Left ventricle myocardium inferior (tissue), 1 donor: ENCODE measurements at places on chromosomes 13 and 19.

GRCh38 chr19:1560286-1560882 lies 7.7 kb downstream of the MEX3D start:
- H3K4me1 ChIP-seq: peaks cover 11% of the 10 kb centered on the region
- no peak for DNase-seq
- no peak overlapping the region for H3K4me3 ChIP-seq
- no peaks in the 10 kb centered on the region for H3K27me3 ChIP-seq
- H3K36me3 ChIP-seq: peaks cover 12% of the 10 kb centered on the region
- H3K27ac ChIP-seq: no peak overlapping the region

GRCh38 chr13:21556051-21556450 lies 47.9 kb downstream of the MICU2 start:
- no peak for DNase-seq
- H3K27me3 ChIP-seq: no peaks in the 10 kb centered on the region
- H3K36me3 ChIP-seq: peaks cover 4% of the 10 kb centered on the region
- no peak overlapping the region for H3K4me3 ChIP-seq

- H3K27me3 ChIP-seq: no peaks in the 10 kb centered on the region
- H3K4me3 ChIP-seq: no peak overlapping the region
- no peak for DNase-seq
- H3K27ac ChIP-seq: no peak overlapping the region
- no peaks in the 10 kb centered on the region for H3K4me1 ChIP-seq
- H3K36me3 ChIP-seq: peaks cover 42% of the 10 kb centered on the region
Measured at GRCh38 chr19:21117041-21117907, 24.6 kb upstream of the ZNF431 start.

GRCh38 chr13:45393941-45394570 lies 24.1 kb downstream of the SLC25A30 start:
- peak overlapping the region; percentile 45 for H3K27ac ChIP-seq
- H3K4me1 ChIP-seq: peaks cover 60% of the 10 kb centered on the region
- no peaks in the 10 kb centered on the region for H3K27me3 ChIP-seq

- H3K4me1 ChIP-seq: no peaks in the 10 kb centered on the region
- H3K36me3 ChIP-seq: no peaks in the 10 kb centered on the region
- no peaks in the 10 kb centered on the region for H3K27me3 ChIP-seq
- H3K27ac ChIP-seq: no peak overlapping the region
Measured at GRCh38 chr19:57227502-57227901, 3.3 kb upstream of the AURKC start.

GRCh38 chr19:4557971-4558941 lies 1.2 kb downstream of the SEMA6B start:
- H3K4me3 ChIP-seq: peak overlapping the region; percentile 66
- peak overlapping the region; percentile 84 for H3K27ac ChIP-seq
- H3K27me3 ChIP-seq: peaks cover 4% of the 10 kb centered on the region
- H3K4me1 ChIP-seq: peaks cover 28% of the 10 kb centered on the region

DNA sequence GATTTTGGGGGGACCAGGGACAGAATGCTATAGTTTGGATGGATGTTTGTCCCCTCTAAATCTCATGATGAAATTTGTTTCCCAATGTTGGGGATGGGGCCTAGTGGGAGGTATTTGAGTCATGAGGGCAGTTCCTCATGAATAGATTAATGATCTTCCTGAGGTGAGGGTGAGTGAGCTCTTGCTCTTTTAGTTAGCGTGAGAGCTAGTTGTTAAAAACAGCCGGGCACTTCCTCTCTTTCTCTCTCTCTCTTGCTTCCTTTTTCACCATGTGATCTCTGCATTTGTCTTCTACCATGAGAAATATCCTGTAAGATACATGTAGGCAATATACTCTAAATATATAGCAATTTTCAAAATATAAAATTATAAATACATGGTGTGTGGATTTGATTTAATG lies 290.8 kb upstream of the PCDH9 start:
- no peaks in the 10 kb centered on the region for H3K4me1 ChIP-seq
- H3K36me3 ChIP-seq: no peaks in the 10 kb centered on the region
- H3K27me3 ChIP-seq: no peaks in the 10 kb centered on the region

GRCh38 chr13:29936956-29937355 lies 86.5 kb upstream of the UBL3 start:
- peaks cover 38% of the 10 kb centered on the region for H3K27me3 ChIP-seq
- no peak overlapping the region for H3K27ac ChIP-seq
- H3K4me1 ChIP-seq: no peaks in the 10 kb centered on the region
- no peak for DNase-seq
- H3K4me3 ChIP-seq: no peak overlapping the region
- H3K36me3 ChIP-seq: no peaks in the 10 kb centered on the region

DNA sequence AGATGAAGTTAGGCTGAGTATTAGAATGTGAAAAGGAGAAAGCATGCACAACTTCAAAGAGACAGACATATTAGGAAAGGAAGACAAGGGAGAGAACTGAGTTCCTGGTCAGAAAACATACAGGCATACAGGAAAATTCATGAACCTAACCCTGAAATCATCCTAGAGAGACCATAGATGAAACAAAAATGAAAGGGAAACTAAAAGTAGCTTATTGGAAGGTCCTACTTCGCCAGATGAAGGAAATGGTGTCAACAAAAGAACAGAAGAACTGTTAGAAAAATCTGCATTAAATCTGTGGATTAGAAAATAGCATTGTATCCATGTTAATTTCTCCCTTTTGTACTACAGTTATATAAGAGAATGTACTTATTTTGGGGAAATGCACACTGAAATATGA lies 169.0 kb upstream of the UFM1 start:
- peak overlapping the region; percentile 26 for H3K4me3 ChIP-seq
- H3K27ac ChIP-seq: no peak overlapping the region
- H3K4me1 ChIP-seq: no peaks in the 10 kb centered on the region
- H3K27me3 ChIP-seq: no peaks in the 10 kb centered on the region
- no peaks in the 10 kb centered on the region for H3K36me3 ChIP-seq
- DNase-seq: no peak

GRCh38 chr19:47247308-47247990 lies 8.9 kb upstream of the CCDC9 start:
- DNase-seq: peak; percentile 84
- peaks cover 30% of the 10 kb centered on the region for H3K4me1 ChIP-seq
- H3K27me3 ChIP-seq: no peaks in the 10 kb centered on the region
- H3K27ac ChIP-seq: no peak overlapping the region
- H3K36me3 ChIP-seq: no peaks in the 10 kb centered on the region

- no peak overlapping the region for H3K27ac ChIP-seq
- H3K4me3 ChIP-seq: no peak overlapping the region
- no peak for DNase-seq
- no peaks in the 10 kb centered on the region for H3K36me3 ChIP-seq
- H3K4me1 ChIP-seq: peaks cover 13% of the 10 kb centered on the region
Measured at GRCh38 chr13:44394658-44395057, 21.0 kb downstream of the SERP2 start.

GRCh38 chr19:51365211-51365964 lies 800 bp downstream of the ETFB start:
- H3K4me1 ChIP-seq: peaks cover 55% of the 10 kb centered on the region
- H3K36me3 ChIP-seq: no peaks in the 10 kb centered on the region
- no peak for DNase-seq
- H3K4me3 ChIP-seq: peak overlapping the region; percentile 86
- H3K27ac ChIP-seq: peak overlapping the region; percentile 97

GRCh38 chr19:13024126-13024950 lies 29.1 kb downstream of the NFIX start:
- DNase-seq: no peak
- H3K4me3 ChIP-seq: peak overlapping the region; percentile 66
- peaks cover 11% of the 10 kb centered on the region for H3K36me3 ChIP-seq

DNA sequence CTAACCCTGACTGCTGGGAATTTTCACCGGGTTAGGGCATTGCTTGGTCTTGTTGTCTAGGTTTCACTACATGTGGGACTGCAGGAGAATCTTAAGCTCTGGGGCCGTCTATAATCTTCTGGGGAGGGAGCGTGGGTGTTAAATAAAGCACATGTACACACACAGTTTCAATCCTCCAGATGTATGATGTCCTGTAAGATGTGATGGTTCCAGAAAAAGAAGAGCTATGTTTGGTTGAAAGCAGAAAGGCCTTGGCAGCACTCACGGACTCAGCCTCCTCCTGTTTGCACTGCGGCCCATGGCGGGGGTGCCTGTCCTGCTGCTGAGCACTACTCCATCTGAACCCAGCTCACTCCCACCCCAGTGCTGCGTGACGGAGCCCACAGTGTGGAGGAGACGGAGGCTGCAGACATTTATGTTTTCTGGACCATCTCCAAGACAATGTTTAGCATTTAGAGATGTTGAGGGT lies 343.5 kb downstream of the TEX29 start:
- H3K4me1 ChIP-seq: no peaks in the 10 kb centered on the region
- H3K27ac ChIP-seq: peak overlapping the region; percentile 42
- H3K36me3 ChIP-seq: no peaks in the 10 kb centered on the region
- no peak overlapping the region for H3K4me3 ChIP-seq

- no peaks in the 10 kb centered on the region for H3K36me3 ChIP-seq
- DNase-seq: no peak
- H3K4me3 ChIP-seq: no peak overlapping the region
- H3K27me3 ChIP-seq: no peaks in the 10 kb centered on the region
Measured at GRCh38 chr13:29136341-29136740, 316.2 kb downstream of the MTUS2 start.

GRCh38 chr13:96871469-96871868 lies 122.8 kb downstream of the OXGR1 start:
- H3K36me3 ChIP-seq: no peaks in the 10 kb centered on the region
- H3K27ac ChIP-seq: no peak overlapping the region
- no peaks in the 10 kb centered on the region for H3K4me1 ChIP-seq
- no peak for DNase-seq
- H3K4me3 ChIP-seq: no peak overlapping the region

DNA sequence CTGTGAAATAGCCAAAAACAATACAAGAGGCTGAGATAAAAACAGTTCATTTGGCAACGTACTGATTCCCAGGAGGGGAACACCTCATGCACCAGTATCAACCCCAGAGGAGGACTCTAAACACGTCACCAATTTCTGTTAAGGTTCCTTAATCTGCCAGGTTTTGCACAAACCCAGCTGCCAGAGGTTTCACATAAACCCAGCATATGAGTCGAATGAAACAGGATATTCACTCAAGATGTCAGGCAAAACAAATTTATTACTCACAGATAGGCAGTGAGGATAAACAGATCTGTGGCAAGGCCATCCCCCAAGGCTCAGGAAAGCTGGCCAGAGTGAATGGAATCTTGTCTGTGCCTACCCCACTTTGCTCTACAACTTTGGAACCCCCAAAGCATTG lies 210.9 kb downstream of the GPC5 start:
- no peak for DNase-seq
- H3K27me3 ChIP-seq: no peaks in the 10 kb centered on the region
- no peaks in the 10 kb centered on the region for H3K36me3 ChIP-seq

DNA sequence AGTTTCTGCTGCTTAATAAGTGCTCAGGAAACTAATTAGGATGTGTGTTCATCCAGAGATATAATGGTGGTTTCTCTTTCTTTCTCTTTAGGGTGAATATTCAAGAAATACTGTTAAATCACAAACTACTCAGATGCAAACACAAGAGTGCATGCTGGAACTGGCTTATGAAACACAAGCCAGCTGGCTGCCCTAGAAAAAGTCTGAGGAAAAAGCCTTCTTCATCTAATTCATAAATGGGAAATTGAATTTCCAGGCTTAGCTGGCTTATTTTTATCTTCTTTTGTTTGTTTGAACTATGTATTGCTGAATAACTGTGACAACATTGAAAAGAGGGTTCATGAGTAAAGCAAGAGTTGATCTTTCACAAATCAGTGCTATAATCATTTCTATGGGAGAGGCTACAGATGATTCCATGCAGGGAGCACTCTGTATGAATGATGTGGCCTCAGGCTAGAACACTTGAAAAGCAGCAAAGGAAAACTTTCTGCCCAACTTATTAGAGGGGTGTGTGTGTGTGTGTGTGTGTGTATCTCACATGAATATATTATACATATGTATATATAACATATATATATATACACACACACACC lies 69.8 kb upstream of the SCEL start:
- no peaks in the 10 kb centered on the region for H3K4me1 ChIP-seq
- H3K27me3 ChIP-seq: peaks cover under 1% of the 10 kb centered on the region
- H3K36me3 ChIP-seq: no peaks in the 10 kb centered on the region
- DNase-seq: no peak
- H3K27ac ChIP-seq: no peak overlapping the region

DNA sequence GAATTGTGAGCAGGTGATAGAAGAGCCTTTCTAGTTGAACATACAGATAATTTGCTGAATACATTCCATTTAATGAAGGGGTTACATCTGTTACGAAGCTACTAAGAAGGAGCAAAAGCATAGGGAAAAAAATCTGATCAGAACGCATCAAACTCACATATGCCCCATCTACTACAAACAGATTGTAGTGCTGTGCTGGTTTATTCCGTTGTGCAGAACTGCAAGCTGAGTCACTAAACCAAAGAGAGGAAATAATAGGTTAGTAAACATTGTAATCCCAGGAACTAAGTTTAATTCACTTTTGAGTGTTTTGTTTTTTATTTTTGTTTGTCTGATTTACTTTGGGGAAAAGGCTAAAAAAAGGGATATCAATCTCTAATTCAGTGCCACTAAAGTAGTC lies 136.3 kb downstream of the CDK8 start:
- no peak overlapping the region for H3K27ac ChIP-seq
- peaks cover 44% of the 10 kb centered on the region for H3K36me3 ChIP-seq
- no peaks in the 10 kb centered on the region for H3K4me1 ChIP-seq
- no peak for DNase-seq
- H3K27me3 ChIP-seq: no peaks in the 10 kb centered on the region
- no peak overlapping the region for H3K4me3 ChIP-seq

DNA sequence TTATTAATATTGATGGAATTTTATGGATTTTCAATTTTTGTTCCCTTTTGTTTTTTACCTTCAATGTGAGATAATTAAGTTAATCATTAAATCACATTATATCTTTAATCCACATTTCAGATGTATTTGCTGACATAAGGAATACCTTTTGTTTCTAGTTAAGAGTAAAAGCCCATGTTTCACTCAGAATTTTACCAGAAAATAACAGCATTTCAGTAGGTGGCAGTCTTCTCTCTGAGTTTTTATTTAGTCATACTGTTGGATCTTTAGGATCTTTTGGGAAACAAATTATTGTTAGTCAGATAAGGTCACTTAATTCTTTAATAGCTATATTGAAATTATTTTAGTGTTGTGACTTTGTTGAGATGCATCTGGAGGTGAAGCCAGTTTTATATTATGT lies 67.9 kb downstream of the NDFIP2 start:
- no peaks in the 10 kb centered on the region for H3K36me3 ChIP-seq
- peaks cover 9% of the 10 kb centered on the region for H3K4me1 ChIP-seq

- H3K36me3 ChIP-seq: no peaks in the 10 kb centered on the region
- peaks cover 12% of the 10 kb centered on the region for H3K27me3 ChIP-seq
- no peak overlapping the region for H3K4me3 ChIP-seq
- peaks cover 32% of the 10 kb centered on the region for H3K4me1 ChIP-seq
- no peak for DNase-seq
Measured at GRCh38 chr13:60162096-60162495, 1.6 kb downstream of the DIAPH3 start.
